Adipocyte (in vitro differentiated cells): ENCODE measurements at places on chromosomes 4 and X.

GRCh38 chr4:116374815-116375214 lies 710.6 kb downstream of the TRAM1L1 start:
- DNase-seq, result no peak

GRCh38 chrX:30649859-30650258 lies 3.4 kb upstream of the GK start:
- no peak for DNase-seq

DNA sequence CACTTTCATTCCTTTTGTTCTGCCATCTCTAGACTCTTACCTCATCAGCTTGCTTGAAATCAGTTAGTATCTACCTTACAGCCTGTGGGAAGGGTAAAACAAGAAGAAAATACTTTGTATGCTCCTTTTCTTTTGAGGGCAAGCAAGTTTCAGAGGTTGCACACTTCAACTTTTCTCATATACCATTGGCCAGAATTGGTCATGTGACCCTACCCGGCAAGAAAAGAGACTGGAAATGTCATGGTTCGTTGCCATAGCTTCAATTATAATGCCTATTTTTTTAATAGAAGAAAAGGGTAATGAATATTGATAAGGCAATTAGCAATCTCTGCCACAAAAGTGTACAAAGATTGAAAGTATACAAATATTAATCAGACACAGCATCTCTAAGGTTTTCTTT lies 346.7 kb upstream of the TACR3 start:
- DNase-seq, result no peak

DNA sequence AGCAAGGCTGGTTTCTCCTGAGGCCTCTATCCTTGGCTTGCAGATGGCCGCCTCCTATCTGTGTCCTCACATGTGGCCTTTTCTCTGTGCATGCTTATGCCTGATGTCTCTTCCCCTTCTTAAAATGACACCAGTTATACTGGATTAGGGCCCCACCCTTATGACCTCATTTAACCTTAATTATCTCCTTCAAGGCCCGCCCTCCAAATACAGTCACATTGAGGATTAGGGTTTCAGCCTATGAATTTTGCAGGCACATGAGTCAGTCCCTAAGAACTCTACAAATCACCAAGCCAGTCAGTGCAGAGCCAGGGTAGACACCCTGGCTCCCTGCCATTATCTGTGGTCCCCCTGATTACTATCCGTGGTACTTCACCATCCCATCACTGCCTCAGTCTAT lies 51.6 kb downstream of the MAML3 start:
- no peak for DNase-seq

- DNase-seq, result no peak
Observed at GRCh38 chrX:123847056-123847455, 12.8 kb upstream of the XIAP start.

- no peak for DNase-seq
Observed at GRCh38 chr4:31234901-31235300, 514.7 kb downstream of the PCDH7 start.

- peak; percentile 90 for DNase-seq
Observed at GRCh38 chrX:38805432-38806389, 4.5 kb downstream of the MID1IP1 start.

- DNase-seq, result peak; percentile 9
Observed at GRCh38 chr4:184479516-184479950, 5.2 kb upstream of the IRF2 start.

DNA sequence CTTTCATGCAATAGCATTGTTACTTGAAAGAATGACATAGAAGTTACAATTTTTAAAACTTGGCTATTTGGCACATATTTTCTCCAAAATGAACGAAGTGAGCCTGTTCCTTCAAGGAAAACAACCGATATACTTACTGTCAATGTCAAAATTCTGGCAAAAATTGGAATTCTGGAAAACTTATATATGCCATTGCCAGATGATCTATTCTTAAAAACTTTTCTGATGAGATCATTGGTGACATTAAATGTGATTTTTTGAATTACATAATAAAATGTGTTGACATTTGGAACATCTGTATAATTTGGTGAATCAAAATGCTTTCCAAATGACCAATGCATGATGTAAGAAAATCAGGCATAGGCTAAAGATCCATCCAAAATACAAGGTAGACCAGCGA lies 209.0 kb downstream of the SCFD2 start:
- DNase-seq, result no peak

DNA sequence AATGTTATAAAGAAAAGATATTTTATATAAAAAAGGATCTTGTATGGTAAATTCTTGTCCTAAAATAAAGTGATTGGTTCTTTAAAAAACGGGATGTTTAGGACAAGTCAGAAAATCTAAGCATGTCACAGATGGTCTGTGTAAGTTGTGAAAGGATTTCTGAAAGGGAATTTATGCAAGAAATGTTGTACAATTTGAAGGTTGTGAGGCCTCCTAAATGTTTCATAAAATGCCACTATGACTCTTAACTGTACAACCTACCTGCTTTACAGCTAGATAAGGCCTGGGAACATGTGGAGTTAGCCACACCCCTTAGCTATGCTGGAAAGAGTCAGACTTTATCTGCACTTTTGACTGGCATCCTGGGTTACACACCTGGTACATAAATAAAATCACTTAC lies 951.5 kb upstream of the POU3F4 start:
- DNase-seq, result no peak

DNA sequence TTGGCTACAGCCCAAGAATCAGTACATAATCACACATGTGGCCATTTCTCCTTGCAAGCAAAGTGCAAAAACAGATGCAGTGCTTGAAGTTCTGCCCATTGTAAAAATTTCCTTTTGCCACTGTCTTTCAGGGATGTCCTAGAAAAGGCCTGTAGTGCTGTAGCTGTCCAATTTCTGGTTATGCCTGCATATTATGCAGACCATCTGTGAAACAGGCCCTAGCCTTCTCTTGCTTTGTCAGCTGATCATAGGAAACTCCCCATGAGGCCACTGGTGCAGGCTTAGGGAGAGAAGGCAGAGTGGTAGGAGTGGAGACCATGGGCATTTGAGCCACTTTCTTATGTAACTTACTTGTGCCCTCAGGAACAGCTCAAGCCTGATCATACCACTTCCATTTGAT lies 130.4 kb upstream of the GABRA2 start:
- no peak for DNase-seq

GRCh38 chr4:42401171-42401570 lies 3.9 kb downstream of the SHISA3 start:
- DNase-seq, result no peak

- no peak for DNase-seq
Observed at GRCh38 chr4:44228326-44228725, 220.3 kb downstream of the KCTD8 start.

- DNase-seq, result no peak
Observed at GRCh38 chr4:150694438-150694837, 112.5 kb downstream of the MAB21L2 start.

DNA sequence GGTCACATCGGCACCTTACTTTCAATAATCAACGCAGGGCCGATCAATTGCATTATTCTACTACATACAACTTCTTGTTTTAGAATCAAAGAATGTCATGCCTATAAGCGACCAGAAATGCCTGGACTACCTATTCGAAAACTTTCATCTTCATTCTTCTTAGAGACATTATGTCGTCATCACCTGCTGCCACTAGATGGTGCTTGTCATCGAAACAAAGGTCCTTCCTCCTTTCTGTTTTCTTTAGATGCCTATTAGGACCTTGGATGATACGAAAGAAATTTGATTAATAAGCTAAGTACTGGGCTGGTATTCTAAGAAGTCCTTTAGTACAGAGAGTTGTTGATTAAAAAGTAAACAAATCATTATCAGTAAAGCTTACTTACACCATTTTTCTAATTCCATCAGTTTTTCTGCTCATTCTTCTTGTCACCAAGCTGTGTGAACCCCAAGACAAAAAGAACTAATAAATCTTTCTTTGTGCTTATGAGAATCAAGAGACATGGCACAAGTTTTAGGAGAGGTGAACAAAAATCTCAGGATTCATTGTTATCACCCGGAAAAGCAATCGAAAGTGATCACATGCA lies 154.5 kb upstream of the SLC4A4 start:
- DNase-seq, result peak; percentile 87

GRCh38 chrX:134936542-134936941 lies 54.2 kb upstream of the SMIM10 start:
- peak; percentile 41 for DNase-seq

DNA sequence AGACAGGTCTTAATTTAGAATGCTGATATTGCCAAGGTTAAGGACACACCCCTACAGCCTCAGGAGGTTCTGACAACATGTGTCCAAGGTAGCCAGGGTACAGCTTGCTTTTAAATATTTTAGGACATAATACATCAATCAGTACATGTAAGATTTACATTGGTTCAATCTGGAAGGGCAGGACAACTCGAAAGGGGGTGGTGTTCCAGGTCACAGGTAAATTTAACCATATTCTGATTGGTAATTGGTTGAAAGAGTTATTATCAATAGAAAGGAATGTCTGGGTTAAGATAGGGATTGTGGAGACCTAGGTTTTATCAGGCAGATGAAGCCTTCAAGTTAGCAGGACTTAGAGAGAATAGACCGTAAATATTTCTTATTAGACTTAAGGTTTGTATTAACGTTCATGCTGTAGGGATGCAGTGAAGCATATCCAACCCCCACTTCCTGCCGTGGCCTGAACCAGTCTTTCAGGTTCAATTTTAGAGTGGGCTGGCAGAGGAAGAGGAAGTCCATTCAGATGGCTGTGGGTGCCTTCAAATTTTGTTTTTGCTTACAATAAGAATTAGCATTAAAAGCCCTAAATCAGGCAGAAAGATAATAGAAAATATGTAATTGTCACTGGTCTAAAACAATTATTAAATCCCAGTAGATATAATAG lies 136.5 kb upstream of the GALNTL6 start:
- no peak for DNase-seq

GRCh38 chr4:121277194-121278105 lies 103.4 kb downstream of the QRFPR start:
- DNase-seq, result no peak

- DNase-seq, result peak; percentile 49
Observed at GRCh38 chr4:113977526-113977855, 2.0 kb downstream of the ARSJ start.

- peak; percentile 54 for DNase-seq
Observed at GRCh38 chrX:9327747-9328145, 137.1 kb upstream of the TBL1X start.

DNA sequence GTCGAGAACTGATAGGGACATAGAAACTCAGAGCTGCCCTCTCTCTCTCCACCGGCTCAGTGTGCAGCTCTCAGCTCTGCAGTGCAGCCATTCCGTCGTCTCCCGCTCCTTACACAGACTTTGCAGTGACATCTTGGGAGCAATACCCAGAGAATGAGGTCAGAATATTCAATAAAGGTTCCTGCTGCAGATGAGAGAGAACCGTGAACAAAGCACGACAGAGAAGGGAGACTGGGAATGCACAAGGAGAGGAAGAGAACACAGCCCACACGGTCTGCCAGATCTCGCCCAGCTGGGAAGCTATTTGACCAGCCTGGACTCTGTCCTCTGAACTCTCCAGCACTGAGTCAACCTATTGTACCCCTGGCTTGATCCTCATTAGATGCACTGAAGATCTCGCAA lies 118.0 kb upstream of the PPARGC1A start:
- no peak for DNase-seq

- no peak for DNase-seq
Observed at GRCh38 chr4:188113156-188113555, 3.8 kb upstream of the TRIML2 start.

- DNase-seq, result no peak
Observed at GRCh38 chrX:45935408-45935807, 609.8 kb downstream of the ZNF674 start.

DNA sequence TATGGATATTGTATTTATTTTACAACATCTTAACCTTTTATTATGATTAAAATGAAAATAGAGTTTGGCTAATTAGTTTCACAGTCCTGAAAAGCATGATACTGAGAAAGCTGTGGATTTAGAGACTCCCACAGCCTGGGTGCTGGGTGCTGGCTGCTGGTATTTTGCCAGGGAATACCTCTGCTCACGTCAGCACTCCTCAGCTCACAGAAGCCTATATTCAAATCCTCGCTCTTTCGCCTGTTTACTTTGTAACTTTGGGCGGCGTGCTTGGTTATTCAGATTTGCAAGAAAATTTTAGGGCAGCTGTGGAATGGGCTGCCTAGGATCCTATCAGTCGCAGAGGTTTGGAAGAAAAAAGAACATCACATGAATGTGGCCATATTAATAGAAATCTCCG lies 261.8 kb downstream of the DCTD start:
- no peak for DNase-seq

DNA sequence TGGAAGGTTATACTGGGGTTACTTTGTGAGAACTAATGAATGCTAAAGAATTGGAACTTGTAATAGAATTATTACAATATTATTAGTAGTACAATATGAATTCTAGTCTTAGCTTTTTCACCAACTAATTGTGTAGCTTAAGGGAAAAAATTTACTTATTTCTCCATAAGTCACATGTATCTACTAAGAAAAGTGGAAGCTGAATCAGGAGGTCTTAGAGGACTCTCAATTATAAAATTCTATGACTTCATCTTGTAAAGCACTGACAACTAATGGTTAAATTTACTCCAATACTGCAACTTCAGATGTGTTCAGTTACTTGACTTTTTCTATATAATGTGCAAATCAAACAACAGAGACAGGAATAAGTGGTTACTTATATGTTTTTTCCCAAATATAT lies 899 bp upstream of the TMPRSS11D start:
- no peak for DNase-seq

DNA sequence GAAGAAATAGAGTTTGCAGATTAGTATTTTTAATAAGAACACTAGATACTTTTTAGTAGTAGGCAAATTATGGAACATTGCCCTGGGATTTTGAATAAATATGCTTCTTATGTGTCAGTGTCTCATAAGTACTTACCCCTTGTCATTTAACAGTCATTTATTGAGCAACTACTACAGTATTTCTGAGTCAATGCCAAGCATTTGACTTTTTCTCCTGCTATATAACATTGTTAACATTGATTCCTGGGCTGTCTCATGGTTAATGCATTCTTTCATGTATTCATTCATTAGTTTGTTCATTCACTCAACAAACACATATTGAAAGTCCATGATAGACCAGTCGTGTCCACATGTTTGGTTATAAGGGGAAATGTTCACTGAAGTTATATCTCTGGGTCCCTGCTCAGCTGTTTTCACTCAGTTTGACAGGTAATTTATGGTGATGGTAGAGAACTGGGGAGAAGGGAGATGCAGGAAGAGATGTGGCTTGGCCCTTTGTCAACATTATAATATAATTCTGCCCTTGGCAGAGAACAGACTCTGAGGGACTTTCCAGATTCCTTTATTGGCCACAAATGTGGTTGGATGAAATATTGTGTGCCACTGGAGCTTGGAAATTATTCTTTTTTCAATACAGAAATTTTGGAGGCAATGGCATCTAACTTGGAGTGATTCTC lies 49.8 kb downstream of the OSTC start:
- peak; percentile 75 for DNase-seq

DNA sequence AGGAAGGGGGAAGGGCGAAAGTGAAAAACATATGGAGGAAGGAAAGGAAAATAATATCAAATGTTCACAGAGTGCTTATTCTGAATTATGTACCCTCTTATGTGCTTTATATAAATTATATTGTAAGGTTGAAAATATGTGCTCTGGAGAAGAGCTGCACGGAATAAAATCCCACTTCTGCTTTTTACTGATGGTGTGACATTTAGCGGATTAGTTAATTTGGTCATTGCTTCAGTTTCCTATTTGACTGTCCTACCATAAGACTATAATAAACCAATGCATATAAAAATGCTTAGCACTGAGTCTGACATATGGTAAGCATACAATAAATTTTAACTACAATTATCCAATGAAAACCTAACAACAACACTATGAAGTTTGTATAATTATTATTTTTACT lies 86.2 kb downstream of the NPFFR2 start:
- no peak for DNase-seq
